ENCODE measurements at places on chromosomes 12 and 14.

GRCh38 chr12:110371408-110372055 lies 32.0 kb downstream of the ANAPC7 start:
- no peak for DNase-seq

DNA sequence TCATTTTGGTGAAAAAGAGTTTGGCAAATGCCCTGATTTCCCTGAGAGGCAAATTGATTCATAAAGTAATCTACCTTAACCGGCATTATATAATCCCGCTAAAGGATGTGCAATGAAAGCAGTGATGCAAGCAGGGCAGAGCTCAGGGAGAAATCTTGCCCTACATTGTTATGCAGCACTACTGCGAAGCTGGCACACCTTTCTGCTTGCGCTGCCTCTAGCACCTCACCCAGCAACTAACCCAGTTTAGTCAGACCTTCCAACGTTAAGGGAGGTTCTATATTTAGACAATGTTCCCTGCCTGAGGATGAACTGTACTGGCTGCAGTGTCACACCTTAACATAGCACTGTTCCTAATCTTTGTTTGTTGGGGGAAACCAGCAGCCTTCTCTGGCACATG lies 60.8 kb upstream of the CCDC196 start:
- DNase-seq, result no peak

DNA sequence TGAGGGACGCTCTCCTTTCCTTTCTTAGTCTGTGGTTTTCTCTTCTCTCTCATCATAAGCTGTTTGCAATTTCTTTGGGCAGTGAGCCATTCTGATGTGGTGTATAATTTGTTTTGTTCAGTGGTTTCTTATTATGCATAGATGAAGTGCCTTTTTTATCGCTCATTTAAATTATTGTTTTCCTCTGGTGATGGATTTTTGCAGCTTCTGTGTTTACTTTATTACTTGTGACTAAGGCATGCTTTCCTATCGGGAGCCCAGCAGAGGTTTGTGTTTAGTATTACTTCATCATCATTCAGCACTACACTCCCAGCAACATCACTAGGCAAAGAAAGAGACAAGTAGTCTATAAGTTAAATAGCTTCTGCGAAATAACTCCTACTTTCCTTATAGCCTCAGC lies 586.6 kb upstream of the NOVA1 start:
- DNase-seq, result no peak

DNA sequence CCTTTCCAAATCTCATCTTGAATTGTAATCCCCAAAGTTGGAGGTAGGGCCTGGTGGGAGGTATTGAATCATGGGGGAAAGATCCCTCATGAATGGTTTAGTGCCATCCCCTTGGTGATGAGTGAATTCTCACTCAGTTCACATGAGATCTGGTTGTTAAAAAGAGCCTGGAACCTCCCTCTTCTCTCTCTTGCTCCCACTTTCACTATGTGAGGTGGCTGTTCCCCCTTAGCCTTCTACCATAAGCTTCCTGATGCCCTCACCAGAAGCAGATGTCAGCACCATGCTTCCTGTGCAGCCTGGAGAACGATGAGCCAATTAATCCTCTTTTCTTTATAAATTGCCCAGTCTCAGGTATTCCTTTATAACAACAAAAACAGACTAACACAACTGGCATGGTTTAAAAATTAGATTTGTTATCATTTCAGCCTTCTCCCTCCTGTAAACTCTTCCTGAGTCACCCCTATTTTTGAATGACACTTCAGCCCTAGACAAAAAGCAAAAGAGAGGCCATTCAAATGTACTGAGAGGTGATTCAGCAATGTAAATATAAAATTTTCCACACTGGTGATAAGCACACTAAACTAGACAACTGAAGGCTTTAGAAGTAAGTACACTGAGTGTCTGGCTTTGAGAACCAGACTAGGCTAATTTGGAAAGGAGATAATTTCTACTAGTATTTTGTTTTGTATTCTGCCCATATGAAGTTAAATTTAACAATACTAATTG lies 212.1 kb upstream of the ABCD2 start:
- DNase-seq, result no peak

DNA sequence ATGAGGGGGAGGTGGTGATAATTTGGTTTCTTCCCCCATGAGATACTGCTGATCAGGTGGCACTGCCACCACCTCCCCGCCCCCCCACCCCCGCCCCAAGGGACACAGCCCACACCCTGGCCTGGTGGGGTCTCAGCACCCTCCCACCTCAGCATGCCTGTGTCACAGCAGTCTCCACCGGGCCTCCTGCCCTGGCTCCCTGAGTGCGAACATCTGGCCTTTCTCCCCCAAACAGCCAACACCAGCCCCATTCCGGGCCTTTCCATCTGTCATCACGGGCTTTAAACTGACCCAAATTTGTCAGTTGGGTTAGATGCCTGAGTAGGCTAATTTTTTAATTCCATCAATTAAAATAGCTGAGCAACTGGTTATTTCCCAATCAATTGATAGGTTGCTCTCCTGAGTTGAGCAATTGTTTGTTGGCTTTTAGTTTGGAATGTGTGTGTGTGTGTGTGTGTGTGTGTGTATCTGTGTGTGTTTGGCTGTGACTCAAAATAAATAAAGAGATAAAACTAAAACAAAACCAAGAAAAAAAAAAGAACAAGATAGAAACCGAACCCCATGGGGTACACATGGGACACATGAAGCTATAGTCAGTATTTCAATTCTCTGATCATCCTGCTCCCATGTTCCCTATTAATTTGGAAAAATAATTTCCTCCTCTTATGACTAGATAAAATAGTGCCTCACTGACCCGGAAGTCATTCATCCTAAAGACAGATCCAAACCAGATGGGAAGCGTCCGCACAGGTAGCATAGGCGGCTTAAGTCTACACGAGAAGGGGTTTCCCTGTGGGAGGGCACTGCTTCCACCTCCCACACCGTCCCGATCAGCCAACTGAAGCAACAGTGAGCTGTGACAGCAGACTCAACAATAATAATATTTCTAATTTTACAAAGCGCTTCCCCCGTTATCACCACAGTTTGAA lies 7.4 kb downstream of the SERPINA12 start:
- DNase-seq, result no peak

DNA sequence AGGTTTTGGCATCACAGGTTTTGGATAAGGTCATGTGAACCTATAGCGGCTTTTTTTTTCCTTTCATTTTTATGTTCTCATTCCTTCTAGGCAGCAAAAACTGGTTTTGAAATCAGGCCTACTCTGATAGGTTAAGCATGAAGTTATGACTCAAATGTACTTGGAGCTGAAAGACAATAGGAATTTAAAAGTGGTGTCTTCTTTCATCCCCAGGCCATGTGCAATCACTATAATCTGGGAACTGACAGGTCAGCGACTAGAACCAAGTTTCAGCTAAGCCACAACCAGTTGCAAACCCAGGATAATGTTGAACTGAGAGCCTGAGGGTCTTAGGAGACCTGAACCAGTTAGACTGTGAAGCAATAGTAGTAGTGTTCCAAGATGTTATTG lies 74.3 kb downstream of the ANO6 start:
- no peak for DNase-seq

DNA sequence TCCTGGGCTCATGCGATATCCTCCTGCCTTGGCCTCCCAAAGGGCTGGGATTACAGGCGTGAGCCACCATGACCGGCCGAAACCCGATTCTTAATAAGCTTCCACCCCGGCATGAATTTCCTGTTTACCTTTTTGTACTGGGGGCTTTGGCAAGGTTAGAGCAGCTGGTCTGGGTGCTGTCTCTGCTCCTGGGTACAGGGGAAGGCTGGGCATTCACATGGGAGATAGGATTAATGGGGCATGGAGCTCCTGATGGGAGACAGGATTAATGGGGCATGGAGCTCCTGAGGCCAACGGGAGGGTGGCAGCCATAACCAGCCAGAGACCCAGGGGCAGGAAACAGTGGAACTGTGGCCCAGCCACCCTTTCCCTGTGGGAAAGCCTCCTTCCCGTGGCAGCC lies 69.5 kb upstream of the DICER1 start:
- DNase-seq, result no peak

DNA sequence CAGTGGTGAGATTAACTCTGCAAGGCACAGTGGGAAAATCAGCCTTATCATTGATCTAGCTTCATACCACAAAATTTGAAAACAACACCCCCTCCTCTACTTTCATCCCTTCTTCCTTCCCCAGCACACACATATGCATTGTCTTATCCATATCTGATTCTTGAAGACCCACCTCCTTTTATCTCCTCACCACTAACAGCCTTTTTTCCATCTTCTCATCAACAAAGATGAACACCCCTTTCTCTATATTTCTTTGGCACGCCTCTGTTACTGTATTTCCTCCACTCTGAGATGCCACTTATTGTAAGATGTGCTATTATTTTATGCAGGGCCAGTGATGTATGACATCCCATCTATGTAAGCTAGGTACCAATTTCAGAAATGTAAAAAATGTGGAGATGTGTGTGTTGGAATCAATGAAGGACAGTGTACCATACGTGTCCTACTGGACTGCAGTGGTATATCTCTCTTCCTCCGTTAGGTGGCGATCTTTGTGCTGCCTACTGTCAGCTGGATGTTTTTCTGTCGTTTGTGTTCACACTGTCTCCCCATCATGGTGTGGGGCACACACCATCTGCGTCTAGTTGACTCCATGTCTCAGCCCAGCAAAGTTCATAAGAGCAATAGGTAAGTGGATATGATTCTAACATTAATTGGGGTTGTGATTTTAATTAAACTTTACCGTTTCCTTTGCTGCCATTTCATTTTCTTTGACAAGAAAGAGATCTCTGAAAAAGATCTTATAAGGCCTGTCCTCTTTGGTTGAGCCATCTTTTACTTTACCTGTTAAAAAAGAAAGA lies 24.0 kb downstream of the CCDC38 start:
- DNase-seq, result peak; percentile 25

DNA sequence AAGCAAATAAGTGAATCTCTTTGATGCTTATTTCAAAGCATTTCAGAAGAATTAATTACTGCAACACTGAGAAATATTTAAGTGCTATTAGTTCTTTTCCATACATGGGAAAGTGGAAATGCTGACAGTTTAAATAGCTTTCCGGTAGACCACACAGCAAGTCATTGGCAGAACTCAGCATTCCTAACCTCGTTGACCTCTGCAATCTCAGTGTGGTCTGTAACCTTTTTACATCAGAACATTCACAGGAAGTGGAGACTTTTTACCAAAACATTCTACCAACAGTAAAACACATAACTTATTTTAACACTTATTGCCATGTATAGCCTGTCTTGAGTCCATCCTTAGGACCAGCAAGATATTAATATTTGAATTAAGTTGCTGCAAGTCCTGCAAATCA lies 249.5 kb upstream of the DCN start:
- DNase-seq, result no peak

- DNase-seq, result no peak
Measured at GRCh38 chr12:116734156-116734768, 3.6 kb downstream of the SPRING1 start.

DNA sequence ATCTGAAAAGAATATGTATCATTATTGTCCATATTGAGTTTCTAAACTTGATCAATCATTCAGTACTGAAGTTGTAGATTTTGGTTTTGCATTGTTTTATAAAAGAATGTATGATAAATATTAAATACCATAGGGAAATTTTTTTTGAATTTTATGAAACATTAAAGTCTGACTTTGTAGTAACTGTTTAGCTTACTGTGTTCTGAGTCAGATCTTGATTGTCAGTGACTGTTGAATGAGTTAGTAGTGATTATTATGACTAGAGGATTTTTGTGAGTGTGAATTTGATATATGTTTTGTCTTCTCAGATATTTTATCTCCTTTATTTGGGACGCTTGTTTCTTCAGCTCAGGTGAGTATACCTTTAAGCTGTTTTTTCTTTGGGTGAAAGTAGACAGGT lies 10.1 kb downstream of the TDP1 start:
- DNase-seq, result no peak

- no peak for DNase-seq
Measured at GRCh38 chr12:84624601-84625000, 288.0 kb downstream of the SLC6A15 start.

DNA sequence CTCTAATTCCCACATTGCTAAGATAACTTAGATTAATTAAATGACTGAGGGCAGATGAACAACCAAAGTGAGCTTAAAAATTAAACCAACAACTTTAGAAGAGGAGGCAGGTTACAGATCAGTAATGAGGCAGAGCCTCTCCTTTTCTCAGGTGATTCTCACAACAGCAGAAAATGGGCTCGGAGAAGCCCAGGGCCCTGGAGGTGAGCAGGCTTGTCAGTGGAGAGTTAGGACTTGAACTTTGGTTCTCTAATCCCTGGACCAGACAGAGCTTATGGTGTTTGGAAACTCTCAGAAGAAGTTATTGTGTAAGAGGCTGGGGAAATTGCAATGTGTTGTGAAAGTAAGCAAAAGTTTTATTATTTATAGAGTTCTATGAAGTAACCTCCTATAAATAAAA lies 2.8 kb downstream of the TRHDE start:
- no peak for DNase-seq

- no peak for DNase-seq
Measured at GRCh38 chr12:34105392-34105933, 83.2 kb downstream of the ALG10 start.

- peak; percentile 35 for DNase-seq
Measured at GRCh38 chr14:32940066-32940651, 1.5 kb downstream of the NPAS3 start.

DNA sequence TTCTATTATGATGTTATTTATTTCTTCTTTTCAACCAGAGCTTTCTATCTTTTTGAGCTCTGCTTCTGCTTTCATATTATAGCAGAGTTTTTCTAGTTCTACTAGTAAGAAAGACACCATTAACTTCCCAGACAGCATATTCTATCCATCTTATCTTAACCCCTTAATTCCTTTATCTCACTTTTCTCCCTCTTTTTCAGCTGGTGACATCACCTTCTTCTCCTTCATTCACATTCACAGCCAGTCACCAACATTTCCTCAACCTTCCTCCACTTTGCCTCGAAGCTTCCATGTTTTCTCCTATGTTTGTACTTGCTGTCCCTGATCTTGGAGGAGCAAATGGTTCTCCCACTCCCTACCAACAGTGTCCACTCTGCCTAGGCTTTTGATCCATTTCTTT lies 3.5 kb upstream of the CSRP2 start:
- DNase-seq, result no peak

- DNase-seq, result no peak
Measured at GRCh38 chr14:103073876-103074728, 9.9 kb upstream of the LBHD2 start.

- DNase-seq, result no peak
Measured at GRCh38 chr12:30482650-30483049, 213.0 kb downstream of the IPO8 start.

- no peak for DNase-seq
Measured at GRCh38 chr12:46402941-46403718, 30.6 kb upstream of the SLC38A2 start.

DNA sequence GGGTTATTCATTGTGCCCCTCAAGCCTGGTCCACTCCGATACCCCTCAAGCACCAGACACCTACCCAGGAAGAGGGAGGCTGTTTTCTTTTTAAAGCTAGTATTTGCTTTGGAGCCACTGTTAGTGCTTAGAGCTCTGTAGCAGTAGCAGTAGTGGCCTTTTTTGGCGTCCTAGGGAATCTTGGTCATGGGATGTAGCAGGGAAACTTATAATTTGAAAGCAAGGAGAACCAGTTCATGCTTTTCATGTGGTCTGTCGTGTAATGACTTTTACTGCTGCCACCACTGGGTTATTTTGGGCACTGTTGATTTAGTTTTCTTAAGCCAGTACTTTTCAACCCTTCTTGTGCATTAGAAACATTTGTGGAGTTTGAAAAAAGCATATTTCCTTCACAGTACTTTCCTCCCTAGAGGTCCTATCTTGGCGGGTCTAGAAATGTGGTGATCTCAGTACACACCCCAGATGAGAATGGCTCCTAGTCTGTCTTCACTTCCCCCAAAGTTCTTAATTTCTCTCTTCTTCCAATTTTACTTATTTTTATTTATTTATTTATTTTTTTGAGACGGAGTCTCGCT lies 49.7 kb downstream of the MARK3 start:
- DNase-seq, result no peak
